Activated naive CD4-positive, alpha-beta T cell treated with anti-CD3 and anti-CD28 coated beads for 36 hours (primary cell): ENCODE measurements at places on chromosomes 12 and 14. TPM values are rescaled to one million over a fixed set of nuclear protein-coding genes. Genes with fewer than 3 reads are reported as not detected.

OXA1L gene
- 152 TPM for total RNA-seq

CLEC6A gene
- total RNA-seq: not detected

MYO1H gene
- not detected for total RNA-seq

EMC9 gene
- total RNA-seq: 38.4 TPM

CLIP1 gene
- 50.7 TPM for total RNA-seq

EPYC gene
- total RNA-seq: not detected

RHOJ gene
- not detected for total RNA-seq

PPFIA2 gene
- total RNA-seq: not detected

EML1 gene
- 1.2 TPM for total RNA-seq

CAMKK2 gene
- total RNA-seq: 14.8 TPM

HOXC10 gene
- total RNA-seq: not detected

COX8C gene
- 0.79 TPM for total RNA-seq
